ENCODE measurements at places on chromosomes 1 and 21.

- DNase-seq, result no peak
Observed at GRCh38 chr1:27566462-27567145, 37.3 kb downstream of the AHDC1 start.

DNA sequence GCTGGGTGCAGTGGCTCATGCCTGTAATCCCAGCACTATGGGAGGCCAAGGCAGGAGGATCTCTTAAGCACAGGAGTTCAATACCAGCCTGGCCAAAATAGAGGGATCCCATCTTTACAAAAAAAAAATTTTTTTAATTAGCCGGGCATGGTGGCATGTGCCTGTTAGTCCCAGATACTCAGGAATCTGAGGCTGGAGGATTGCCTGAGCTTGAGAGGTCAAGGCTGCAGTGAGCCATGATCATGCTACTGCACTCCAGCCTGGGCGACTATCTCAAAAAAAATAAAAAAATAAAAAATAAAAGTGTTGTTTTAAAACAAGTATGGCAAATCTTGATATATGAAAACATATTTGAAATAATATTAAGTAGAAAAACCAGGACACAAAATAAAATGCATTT is 44.4 kb upstream of the CACHD1 start:
- no peak for DNase-seq

DNA sequence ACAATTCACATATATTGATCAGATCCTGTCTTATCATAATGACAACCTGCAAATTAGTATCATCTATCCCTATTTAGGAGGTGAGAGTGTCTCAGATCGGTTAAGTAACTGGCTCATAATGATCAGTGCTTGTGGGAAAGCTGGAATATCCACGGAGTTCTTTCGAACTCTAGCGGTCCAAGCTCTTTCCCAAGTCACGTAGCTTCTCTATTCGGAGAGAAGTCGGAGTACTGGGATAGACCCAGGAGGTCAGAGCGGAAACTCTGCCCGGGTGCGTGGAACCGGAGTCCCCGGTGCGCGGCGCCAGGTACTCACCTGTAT is 339 bp downstream of the PTGS2 start:
- no peak for DNase-seq

GRCh38 chr1:53543130-53543777 is 84.1 kb downstream of the DMRTB1 start:
- DNase-seq, result no peak

- no peak for DNase-seq
Observed at GRCh38 chr1:87246436-87246835, 82.2 kb upstream of the LMO4 start.

DNA sequence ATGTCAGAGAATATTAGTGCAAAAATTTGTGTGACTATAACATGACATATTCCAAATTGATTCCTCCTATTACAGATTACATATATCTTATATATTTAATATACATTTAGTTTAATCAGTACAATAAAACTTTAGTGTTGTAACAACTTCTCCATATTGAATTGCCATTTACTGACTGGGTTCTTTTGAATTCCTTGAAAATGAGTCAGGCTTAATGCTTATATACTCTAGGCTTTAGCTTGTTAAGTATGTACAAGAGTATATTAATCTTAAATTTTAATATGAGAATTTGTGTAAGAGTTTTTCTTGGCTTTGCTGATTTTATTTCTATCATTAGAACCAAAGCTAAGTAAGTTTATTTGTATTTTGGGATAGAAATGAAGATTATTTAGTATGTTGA is 40.3 kb downstream of the XPR1 start:
- DNase-seq, result no peak

DNA sequence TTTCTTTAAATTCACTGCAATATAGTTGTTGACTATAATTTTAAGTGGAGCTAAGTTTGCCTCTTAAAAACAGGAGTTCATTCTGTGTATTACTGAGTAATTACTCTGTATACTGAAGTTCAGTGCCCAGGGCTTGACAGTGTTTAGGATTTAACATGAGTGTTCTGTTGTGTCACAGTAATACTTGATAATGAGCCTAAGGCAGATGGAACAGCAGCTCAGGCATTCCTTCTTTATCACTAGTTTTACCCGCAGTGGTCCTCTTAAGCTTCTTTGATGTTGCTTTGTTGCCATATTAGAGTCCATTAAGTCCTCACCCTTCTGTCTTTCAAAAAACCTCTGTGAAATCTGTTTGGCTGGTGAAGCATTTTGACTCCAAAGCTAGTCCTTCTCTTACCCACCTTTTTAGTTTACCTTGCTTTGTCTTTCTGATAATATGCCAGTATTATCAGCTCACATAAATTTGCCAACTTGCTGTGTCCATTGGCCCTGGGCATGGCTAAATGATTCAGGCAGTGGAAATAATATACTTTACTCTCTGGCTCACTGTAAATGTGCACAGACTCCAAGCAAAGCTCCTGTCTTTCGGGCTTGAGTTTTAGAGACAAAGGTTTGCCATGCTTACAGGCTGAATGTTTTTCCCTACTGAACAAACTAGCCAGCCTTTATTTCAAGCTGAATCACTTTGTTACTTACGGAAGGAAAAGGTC is 17.7 kb downstream of the HIPK1 start:
- no peak for DNase-seq

GRCh38 chr1:58997060-58997411 is 213.2 kb upstream of the JUN start:
- no peak for DNase-seq

GRCh38 chr1:84724128-84724860 is 34.0 kb upstream of the SSX2IP start:
- DNase-seq, result peak; percentile 4

GRCh38 chr21:16620786-16621320 is 891.1 kb downstream of the USP25 start:
- no peak for DNase-seq

DNA sequence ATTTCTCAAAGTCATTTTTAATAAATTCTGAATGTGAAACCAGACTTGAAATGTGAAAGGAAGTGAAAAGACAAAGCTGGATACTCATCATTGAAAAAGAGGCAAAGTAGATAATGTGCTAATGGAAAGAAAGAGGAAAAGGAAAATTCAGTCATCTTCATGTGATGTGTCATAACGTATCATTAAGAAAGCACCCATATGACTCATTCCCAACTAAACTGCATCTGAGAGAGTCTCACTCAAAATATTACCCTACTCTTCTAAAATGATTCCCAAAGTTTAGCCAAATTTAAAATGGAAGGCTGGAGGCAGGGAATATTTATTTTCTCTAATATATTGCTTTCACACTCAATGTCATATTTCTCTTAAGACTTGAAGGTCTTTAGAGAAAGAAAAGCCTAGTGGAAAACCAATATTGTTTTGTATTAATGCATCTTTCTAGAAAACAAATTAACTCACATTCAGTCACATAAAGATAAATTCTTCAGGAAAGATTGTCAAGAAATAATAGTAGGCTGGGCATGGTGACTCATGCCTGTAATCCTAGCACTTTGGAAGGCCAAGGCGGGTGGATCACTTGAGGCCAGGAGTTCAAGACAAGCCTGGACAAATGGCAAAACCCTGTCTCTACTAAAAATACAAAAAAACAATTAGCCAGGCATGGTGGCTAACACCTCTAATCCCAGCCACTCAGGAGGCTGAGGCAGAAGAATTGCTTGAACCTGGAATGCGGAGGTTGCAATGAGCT is 129.9 kb downstream of the SLC30A10 start:
- DNase-seq, result no peak

GRCh38 chr1:34742667-34743270 is 12.1 kb upstream of the GJB5 start:
- peak; percentile 72 for DNase-seq

DNA sequence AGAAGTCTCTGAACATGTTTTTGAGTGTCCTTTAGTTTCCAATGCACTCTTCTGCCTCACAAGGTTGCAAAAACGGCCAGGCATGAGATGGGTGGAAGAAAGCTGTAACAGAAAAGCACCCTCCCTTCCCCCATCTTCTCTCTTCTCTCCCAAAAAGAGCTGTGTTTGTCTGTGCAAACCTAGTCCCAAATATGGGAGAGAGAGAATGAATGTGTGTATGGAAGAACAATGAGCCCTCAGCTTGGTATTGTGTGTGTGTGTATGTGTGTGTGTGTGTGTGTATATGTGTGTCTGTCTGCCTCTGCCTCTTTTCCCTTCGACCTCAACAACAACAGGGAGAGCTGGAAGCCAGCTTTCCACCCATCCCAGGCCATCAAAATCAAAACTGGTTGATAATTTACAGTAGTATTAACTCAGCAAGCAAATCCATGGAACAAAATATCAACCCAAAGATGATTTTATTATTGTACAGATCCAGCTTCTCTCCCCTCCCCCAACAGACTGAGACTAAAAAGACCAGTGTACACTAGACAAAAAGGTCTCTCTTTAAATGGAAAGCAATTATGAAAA is 1.8 kb downstream of the RERE start:
- DNase-seq, result no peak

GRCh38 chr21:15333136-15333710 is 268.4 kb upstream of the NRIP1 start:
- no peak for DNase-seq

DNA sequence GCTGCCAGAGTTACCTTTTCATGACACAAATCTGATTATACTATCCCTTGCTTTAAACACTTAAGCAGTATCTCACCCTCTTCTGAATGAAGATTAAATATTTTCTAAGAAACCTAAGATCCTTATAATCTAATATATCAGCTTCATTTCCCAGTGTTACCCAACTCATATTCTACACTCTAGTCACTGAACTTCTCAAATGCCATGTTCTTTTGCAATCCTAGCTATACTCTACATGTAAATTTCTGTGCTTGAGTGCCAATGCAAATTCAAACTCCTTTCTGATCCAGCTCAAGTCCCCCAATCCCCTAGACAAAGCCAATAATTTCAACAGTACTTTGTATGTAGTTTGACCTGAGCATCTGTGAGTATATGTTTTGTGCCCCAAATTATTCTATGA is 293.9 kb downstream of the SDCCAG8 start:
- DNase-seq, result no peak

DNA sequence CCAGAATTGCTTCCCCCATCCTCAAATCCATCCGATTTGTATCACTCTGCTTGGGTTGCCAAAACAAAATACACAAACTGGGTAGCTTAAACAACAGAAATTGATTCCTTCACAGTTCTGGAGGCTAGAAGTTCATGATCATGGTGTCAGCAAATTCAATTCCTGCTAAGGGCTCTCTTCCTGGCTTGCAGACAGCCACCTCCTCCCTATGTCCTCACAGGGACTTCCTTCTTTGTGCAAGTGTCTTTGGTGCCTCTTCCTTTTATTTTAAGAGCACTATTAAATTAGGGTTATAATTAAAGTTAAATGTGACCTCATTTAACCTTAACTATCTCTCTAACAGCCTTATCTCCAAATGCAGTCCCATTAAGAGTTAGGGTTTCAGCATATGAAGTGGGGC is 112.8 kb downstream of the PLPP3 start:
- DNase-seq, result no peak

DNA sequence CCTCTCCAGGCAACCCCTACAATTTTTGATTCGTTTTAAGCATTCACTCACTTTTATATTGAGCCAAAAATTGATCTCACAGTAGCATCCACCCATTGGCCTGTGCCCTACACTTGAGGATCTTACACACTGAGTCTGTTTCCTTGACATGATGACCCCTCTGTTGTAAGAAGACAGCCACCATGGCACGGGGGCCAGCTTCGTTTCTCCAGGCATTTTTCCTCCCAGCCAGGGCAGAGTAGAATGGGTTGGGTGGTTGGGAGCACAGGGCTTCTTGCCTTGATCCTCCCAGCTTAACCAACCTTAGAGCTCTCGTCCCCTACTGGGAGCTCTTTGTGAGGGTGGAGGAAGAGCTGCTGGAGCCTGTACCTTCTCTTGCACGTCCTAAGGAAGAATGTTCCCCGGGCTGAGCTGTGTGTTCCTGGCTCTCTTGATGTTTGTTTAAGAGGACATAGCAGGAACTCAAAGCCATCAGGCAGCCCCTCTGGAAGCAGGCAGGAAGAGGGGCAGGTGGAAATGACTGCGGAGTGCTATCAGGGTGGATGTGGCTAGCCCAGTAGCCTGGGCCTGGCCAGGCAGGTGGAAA is 213.2 kb upstream of the TMEM51 start:
- no peak for DNase-seq

DNA sequence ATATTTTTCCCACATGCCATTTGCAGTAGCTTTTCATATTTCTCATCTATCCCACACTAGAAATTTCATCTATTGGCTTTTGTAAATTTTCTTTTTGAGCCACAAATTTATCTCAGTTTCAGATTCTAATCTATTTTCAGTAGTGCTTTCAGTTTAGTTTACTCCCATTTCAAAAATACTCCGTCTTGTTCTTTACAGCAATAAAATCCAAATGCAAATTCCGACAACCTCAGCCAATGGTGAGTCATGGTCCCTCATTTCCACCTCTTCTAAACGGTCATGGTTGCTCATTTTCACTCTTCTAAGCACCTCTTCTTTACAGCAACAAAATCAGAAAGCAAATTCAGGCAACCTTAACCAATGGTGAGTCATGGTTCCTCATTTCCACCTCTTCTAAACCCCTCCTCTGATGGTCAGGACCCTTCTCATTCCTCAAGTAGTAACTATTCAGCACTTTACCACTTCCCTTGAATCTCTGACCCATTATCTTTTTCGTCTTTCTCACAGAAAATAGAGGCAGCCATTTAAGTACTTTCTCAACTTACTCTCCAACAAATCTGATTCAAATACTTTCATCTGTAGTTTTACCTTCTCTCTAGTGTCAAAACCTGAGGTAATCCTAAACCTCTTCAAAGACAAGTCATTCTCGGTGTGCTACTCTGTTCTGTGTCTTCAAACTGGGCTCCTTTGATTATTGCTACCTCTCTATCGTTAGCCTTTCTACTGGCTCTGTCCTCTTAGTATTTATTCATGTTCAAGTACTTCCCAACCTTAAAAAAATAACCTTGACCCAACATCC is 34.4 kb downstream of the C21orf91 start:
- DNase-seq, result no peak

GRCh38 chr1:32337855-32338636 is 2.0 kb upstream of the MARCKSL1 start:
- no peak for DNase-seq

DNA sequence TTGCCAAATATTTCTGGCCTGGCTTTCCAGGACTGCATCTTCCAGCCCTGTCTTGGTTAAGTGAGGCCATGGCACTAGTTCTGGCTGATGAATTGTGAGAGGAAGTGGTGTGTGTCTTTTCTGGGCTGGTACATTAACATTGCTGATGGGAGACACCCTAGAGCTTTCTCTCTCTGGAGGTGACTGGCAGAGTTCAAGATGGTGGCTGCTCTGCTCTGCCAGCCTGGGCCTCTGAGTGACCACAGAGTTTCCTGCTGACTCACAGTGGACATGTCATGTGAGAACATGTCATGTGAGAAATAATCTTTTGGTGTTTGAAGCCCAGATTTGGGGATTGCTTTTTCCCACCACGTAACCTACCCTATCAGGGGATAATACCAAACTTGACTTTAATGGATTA is 218.0 kb upstream of the KIAA0040 start:
- no peak for DNase-seq

DNA sequence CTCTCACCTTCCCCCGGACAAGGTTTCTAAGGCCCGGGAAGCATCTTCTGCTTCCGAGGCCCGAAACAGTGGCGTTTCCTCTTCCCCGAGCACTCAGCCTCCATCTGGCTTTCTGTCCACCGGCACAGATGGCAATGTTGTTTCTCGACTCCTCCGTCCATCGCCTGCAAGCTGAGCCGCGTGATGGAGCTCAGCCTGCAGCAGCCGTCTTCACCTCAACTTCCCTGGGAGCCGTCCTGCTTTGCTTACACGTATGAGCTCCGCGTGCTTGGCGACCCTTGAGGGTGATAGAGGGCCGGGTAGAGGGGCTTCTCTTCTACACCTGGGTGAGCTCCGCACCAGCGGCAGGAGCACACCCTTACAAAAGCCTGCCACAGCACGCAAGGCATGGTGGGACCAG is 80.4 kb downstream of the AJAP1 start:
- no peak for DNase-seq

- no peak for DNase-seq
Observed at GRCh38 chr1:247614625-247615024, 9.2 kb downstream of the OR2G3 start.
